ENCODE measurements at places on chromosomes 7 and 10.

DNA sequence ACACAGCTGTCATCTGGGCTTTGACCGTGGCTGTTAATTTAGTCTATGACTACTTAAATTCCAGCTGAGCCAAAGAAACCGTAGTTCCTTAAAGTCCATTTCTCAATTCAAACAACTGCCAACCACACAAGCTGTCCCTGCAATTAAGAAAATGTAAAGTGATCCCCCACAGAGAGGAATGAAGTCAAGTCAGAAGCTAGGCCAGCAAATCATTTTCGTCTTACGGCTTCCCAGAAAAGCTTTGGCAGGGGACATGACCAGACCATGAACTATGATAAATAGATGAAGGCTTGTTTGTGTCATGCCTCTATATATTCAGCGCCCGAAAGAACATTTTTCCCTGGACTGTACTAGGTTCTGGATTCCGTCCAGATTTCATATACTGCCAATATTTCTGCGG lies 54.6 kb downstream of the HACD1 start:
- no peak for DNase-seq

DNA sequence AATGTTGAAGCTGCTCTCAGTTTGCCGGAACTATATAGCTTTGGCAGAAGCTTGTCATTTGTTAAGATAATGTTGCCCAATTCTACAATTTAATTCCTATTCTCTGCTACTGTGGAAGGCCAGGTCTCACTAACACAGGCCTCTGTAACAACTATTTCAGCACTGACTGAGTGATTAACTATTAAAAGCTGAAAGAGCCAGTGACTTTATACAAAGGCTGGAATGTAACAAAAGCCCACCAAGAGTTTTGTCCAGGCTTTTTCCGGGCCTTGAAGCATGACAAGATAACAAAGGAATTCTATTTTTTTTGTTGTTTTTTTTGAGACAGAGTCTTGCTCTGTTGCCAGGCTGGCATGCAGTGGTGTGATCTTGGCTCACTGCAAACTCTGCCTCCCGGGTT lies 795.6 kb downstream of the PHTF2 start:
- peak; percentile 57 for DNase-seq

GRCh38 chr10:123567984-123568739 lies 98.0 kb upstream of the GPR26 start:
- no peak for DNase-seq

GRCh38 chr10:33145451-33146188 lies 187.6 kb upstream of the ITGB1 start:
- DNase-seq = peak; percentile 63

- no peak for DNase-seq
These were observed 1641.3 kb upstream of the LRRTM3 start for GRCh38 chr10:65284495-65285041.

- DNase-seq = no peak
These were observed 78.7 kb upstream of the AGBL3 start for GRCh38 chr7:134907639-134908038.

GRCh38 chr7:50629238-50629901 lies 64.2 kb upstream of the DDC start:
- DNase-seq = no peak

- no peak for DNase-seq
These were observed 56.3 kb downstream of the PLXNA4 start for GRCh38 chr7:132519936-132520335.

DNA sequence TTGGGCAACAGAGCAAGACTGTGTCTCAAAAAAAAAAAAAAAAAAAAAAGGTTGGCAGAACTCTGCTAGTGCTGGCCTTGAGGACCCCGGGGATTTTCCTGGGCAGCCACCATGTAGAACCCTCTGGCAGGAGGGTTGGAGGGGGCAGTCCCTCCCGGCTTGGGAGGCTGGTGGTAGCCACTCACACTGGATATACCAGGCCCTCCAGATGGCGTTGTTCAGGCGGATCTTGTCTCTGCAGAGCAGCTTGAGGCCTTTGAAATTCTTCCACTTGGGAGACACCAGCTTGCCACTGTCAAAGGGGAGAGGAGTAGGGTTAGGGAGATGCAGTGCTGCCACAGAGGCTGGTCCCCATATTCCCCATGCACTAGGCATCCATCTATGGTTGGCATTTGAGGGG lies 8.4 kb downstream of the MLXIPL start:
- DNase-seq = no peak

DNA sequence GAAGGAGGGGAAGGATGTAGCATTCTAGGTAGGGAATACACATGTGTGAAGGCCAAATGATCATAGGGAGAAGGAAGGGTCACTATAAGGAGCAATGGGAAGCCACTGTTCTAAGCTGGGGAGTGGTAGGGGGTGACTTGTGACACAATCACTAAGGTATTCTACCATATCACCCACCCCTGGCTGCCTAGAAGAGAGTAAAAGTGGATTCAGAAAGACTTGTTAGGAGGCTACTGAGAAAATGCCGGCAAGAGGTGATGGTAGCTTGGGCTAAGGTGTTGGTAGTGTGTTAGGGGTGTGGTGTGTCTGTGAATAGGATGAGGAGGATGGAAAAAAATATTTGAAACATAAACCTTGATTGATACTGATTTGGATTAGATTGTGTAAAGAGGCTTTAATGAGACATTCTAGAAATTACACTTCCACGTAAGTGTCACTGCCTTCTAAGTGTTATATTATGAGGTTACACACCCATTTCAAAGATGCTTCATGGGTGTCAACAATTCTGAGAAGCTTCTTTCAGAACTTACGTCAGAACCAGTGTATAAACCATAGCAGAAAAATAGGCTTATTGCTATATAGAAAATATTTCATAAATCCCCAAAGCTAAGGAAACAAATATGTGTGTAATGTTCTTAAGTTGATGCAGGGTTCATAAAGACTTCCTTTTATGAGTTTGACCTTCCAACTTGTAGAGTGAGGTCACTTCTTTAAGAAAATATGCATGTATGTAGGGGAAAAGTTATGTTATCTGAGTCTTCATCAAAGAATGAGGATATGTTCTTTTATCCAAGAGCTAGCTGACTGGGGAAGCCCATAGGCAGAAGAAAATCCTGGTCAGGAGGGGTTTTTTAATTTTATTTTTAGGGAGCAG lies 5.6 kb upstream of the BPGM start:
- DNase-seq = peak; percentile 46

GRCh38 chr10:123009105-123009820 lies 457 bp downstream of the ACADSB start:
- peak; percentile 29 for DNase-seq

DNA sequence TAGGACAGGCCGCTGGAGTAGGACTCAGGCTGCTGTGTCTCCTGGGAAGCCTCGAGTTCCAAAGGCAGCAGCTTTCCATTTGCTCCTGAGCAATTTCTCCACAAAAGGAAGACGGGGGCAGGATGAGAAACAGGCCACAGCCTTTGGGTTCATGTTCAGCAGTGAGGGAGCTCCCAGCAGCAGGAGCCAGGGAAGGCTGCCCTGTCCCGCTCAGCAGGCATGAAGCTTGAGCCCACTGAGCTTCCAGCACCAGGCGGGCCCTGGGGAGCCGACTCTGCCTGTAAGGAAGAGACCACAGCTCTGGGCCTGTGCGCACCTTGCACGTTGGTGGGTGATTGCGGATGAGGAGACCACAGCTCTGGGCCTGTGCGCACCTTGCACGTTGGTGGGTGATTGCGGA lies 527.2 kb downstream of the TCERG1L start:
- no peak for DNase-seq

GRCh38 chr7:3893151-3893788 lies 592.2 kb downstream of the SDK1 start:
- no peak for DNase-seq

DNA sequence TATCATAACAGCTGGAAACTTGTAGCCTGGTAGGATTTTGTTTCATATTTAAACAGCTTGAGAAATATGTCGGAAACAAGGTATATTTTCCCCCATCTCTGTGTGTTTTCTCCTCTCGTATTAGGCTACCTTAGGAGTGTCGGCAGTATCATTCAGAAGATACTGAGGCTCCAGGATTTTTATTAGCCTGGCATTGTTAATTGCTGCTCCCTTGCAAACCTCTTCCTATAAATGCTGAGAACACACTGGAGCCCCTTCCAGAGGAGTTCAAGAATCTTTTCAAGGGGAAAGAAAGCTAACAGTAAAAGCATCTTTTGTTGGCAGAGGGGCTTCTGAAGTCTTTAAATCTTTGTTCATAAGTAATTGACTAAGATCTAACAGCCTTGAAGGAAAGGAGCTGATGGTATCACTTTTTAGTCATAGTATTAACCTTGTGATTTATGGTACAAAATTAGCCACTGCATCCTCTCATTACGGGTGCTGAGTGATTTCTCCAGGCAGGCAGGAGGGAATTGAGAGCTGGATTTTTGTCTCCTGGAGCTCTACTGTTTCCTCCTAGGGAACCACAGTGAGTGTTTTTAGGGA lies 998.7 kb downstream of the LRMDA start:
- peak; percentile 4 for DNase-seq

- DNase-seq = no peak
These were observed 835.0 kb upstream of the COBL start for GRCh38 chr7:52151559-52151958.

- no peak for DNase-seq
These were observed 32.9 kb upstream of the INPP5A start for GRCh38 chr10:132504501-132505272.

GRCh38 chr10:72831696-72832409 lies 61.7 kb upstream of the OIT3 start:
- no peak for DNase-seq

- DNase-seq = no peak
These were observed 6.3 kb upstream of the IL2RA start for GRCh38 chr10:6068422-6068821.

- DNase-seq = no peak
These were observed 167.6 kb downstream of the AUTS2 start for GRCh38 chr7:69765879-69766278.

DNA sequence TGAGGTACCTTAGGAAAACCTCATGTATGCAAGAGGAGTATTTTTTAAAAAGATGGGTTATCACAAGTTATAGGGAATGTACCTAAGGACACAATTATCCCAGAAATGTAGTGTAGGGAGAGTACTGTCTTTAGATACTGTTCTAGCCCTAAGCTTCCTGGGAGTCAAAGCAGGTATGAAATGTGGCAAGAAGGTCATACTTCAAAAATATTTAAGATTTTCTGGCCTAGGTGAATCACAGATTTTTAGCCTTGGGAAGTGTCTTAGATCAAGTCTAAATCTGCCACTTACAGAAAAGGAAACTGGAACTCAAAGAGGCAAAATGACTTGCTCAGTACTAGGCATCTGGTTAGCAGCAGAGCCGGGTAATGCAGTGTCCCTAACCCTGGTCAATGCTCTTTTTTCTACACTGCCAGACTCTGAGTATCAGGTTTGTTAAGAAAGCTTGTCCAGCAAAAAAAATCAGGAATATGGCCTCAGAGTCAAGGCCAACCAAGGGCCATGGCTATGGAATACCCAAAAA lies 13.9 kb downstream of the PIK3AP1 start:
- DNase-seq = no peak

DNA sequence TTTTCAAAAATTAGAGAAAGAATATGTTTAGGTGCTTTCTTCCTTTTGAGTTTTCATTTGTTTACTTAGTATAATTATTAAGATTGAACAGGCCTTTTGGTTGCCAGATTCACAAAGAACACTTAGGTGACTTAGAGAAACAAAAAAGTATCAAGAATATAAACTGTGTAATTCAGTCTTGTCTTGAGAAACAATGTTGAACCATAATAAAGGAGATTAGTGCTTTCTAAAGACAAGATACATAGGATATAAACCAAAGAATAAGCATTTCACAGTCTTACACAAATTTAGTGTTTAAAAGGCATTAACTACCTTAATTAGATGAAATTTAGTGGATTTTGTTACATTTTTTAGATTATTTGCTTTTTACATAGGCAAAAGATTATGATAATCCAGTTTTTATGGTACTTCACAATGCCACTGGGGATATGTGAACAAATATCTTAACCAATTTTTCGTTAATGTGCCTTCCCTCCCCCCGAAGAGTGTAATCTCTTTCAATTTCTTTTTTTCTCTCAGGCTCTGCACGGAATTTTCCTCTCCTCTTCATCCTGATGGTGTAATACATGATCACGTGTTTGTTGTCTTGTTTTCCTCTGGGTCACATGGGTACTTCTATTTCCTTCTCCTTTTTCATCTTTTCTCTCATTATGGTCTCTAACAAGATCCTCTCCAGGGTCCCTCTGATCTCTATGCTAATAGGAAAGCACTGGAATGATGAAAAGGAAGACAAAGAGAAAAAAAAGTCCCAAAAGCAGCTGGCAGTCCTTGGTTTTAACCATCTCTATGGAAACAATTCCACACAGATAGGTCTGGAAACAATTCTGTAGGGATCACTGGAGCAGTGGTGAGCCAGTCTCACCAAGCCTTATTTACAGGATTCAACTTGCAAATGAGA lies 3.7 kb upstream of the HNRNPH3 start:
- peak; percentile 64 for DNase-seq

DNA sequence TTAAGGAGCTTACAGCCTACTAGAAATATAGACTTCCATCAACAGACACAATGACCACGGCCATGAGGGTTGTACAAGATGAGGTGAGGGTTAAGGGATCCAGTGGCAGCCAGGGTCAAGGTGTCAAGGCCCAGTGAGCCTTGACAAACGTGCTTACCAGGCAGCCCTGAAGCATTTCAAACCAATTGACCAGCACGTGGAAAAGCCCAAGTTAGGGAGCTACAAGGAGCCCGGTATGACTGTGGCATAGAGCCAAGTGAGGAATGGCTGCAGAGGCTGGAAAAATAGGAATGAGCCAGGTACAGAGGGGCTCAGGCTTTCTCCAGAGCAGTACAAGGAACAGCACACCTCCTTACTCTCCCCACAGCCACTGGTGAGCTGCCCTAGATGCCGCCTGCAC lies 12.7 kb downstream of the AFAP1L2 start:
- DNase-seq = peak; percentile 74

GRCh38 chr10:110326351-110327032 lies 21.8 kb upstream of the SMNDC1 start:
- peak; percentile 91 for DNase-seq

DNA sequence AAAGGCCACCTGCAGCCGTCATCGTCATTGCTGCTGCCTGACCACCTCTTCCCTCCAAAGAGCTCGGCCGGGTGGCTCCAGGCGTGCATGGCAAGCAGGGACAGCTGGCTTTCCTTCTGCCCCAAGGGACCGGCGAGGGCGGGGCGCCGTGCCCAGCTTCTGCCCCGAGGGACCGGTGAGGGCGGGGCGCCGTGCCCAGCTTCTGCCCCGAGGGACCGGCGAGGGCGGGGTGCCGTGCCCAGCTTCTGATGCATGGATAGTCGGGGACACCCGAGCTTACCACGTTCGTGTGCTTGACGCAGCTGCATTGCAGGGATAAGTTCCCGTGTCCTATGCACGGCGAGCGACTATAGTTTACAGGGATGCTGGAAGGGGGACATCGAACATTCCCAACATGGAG lies 27.0 kb downstream of the CFAP46 start:
- DNase-seq = no peak

- peak; percentile 53 for DNase-seq
These were observed 145.4 kb downstream of the LRRC4 start for GRCh38 chr7:127885843-127886242.

DNA sequence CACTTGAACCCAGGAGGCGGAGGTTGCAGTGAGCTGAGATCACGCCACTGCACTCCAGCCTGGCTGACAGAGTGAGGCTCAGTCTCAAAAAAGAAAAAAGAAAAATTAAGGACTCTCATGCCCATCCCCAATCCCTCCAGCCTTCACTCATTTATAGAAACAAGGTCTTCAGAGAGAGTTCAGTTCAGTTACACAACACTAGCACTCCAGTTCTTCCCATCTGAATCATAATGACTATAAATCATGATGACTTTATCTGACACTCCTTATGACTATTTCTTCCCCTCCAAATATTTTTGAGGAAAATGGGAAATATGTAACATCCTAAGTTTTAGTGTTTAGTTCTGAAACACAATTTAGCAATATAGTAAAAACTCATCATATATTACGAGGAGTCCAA lies 107.4 kb upstream of the LSM8 start:
- no peak for DNase-seq

GRCh38 chr10:53361936-53362335 lies 589.4 kb upstream of the MBL2 start:
- DNase-seq = no peak
